DND-41 (cell line): ENCODE measurements at places on chromosomes 1 and 21.

- H3K27ac ChIP-seq, result peak within 1 kb of the TSS; percentile 92
- H3K4me3 ChIP-seq, result peak within 1 kb of the TSS; percentile 69
- H3K27me3 ChIP-seq, result no peaks in the 10 kb centered on the region
- peaks cover 7% of the 10 kb centered on the region for H3K36me3 ChIP-seq
- peak; percentile 91 for DNase-seq
Observed at GRCh38 chr1:27671964-27672749, at the start of gene IFI6. Gene IFI6, minus strand, starts transcription at chr1:27672192. Its CDS starts 2,878 bp downstream, at chr1:27669314.

DNA sequence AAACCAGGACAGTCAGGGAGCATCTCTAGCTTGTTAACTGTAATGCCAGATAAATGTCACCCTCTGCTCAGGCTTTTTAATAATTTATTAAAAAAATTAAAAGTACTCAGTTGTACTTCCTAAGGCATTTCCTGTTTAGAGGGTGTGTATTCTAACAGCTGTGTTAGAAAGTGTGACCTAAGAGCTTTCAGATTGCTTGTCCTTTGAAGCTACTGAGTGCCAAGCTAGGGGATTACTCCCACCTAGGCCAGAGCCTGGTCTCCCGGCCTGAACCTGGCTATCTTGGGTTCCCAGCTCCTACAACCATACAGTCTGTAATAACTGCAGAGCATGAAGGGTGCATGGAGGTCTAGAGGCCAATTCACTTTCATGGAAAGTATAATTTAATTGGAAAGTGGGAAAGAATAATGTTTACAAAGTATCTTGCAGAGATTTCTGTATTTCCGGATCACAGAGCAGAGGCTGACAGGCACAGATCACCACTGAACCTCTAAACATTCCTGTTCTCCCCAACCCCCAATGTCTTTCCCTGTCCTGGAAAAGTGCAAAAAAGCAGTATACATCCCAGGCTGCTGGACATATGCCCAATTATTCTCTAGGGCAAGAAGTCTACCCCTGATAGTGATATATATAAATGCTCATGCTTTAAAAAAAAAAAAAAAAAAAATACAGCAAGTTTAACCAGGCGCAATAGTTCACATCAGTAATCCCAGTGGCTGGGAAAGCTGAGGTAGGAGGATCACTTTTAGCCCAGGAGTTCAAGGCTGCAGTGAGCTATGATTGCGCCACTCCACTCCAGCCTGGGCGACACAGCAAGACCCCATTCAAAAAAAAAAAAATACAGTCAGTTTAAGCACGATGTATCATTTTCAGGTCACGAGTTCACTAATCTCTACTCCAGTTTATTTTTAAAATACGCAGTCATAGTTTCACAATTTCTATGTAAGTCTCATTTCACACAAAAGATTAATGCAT, 36.7 kb upstream of the RAP1A start:
- DNase-seq, result no peak
- no peaks in the 10 kb centered on the region for H3K36me3 ChIP-seq
- H3K27me3 ChIP-seq, result peaks cover 31% of the 10 kb centered on the region
- H3K27ac ChIP-seq, result no peak overlapping the region
- H3K4me3 ChIP-seq, result no peak overlapping the region
- no peaks in the 10 kb centered on the region for H3K4me1 ChIP-seq

- no peak overlapping the region for H3K27ac ChIP-seq
- H3K4me3 ChIP-seq, result no peak overlapping the region
- DNase-seq, result no peak
Observed at GRCh38 chr1:205028924-205029323, 14.1 kb upstream of the CNTN2 start.

GRCh38 chr1:236837115-236837514, 42.0 kb downstream of the MTR start:
- H3K27me3 ChIP-seq, result no peaks in the 10 kb centered on the region
- peaks cover 92% of the 10 kb centered on the region for H3K36me3 ChIP-seq
- DNase-seq, result no peak
- no peak overlapping the region for H3K27ac ChIP-seq
- no peaks in the 10 kb centered on the region for H3K4me1 ChIP-seq
- no peak overlapping the region for H3K4me3 ChIP-seq

DNA sequence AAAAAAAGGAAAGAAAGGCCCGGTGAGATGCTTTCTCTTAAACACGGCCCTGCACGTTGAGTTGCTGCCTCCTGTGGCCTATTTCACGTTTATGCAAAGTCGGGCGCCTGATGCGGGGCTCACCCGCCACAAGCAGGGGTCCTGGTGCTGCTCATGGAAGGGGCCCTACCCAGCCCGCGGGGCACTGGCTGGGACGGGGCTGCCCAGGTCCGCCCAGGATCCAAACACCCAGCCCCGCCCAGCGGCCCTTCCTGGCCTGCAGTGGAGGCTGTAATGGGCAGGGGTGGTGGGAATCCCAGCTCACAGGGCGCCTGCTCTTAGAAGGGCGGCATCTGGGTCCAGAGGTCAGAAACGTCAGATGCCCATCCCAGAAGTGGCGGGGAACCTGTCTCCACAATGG, 1.6 kb downstream of the COL6A2 start:
- DNase-seq, result no peak
- H3K36me3 ChIP-seq, result no peaks in the 10 kb centered on the region
- no peaks in the 10 kb centered on the region for H3K27me3 ChIP-seq
- H3K4me1 ChIP-seq, result no peaks in the 10 kb centered on the region
- H3K4me3 ChIP-seq, result no peak overlapping the region

- no peak overlapping the region for H3K4me3 ChIP-seq
- no peak for DNase-seq
- no peaks in the 10 kb centered on the region for H3K4me1 ChIP-seq
- H3K27ac ChIP-seq, result no peak overlapping the region
- no peaks in the 10 kb centered on the region for H3K27me3 ChIP-seq
Observed at GRCh38 chr21:43020177-43020576, 45.8 kb downstream of the PKNOX1 start.

DNA sequence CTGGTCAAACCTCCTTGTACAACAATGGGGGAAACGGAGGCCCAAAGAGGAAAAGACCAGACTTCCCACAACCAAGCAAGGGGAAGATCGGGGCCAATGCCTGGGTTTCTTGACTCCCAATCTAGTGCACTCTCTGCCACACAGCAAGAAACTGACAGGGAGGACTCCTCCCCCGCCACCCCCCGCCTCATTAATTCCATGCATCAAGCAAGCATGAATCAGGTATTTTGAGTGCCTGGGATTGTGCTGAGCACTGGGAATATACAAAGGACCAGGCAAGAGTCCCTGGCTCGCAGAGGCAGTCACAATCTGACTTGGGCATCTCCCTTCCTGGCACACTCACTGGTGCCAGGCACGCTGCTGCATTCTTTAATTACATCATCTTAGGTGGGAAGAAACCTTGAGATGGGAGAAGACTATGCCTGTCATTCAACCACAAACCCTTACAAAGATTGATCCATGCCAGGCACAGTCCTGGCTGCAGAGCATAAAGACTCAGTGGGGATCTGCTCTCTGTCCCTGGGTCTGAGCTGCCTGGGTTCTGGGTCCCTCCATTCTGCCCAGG, 4.4 kb upstream of the KCNC4 start:
- H3K27ac ChIP-seq, result no peak overlapping the region
- H3K36me3 ChIP-seq, result no peaks in the 10 kb centered on the region
- H3K4me1 ChIP-seq, result peaks cover 22% of the 10 kb centered on the region
- DNase-seq, result no peak
- no peaks in the 10 kb centered on the region for H3K27me3 ChIP-seq

GRCh38 chr1:76268341-76268740, 193.8 kb downstream of the ST6GALNAC3 start:
- no peaks in the 10 kb centered on the region for H3K36me3 ChIP-seq
- DNase-seq, result no peak
- no peak overlapping the region; the same call in 1 of the 2 replicates for H3K27ac ChIP-seq
- peaks cover 19% of the 10 kb centered on the region for H3K4me1 ChIP-seq
- H3K27me3 ChIP-seq, result no peaks in the 10 kb centered on the region

- no peak for DNase-seq
- no peak overlapping the region for H3K4me3 ChIP-seq
- H3K36me3 ChIP-seq, result peaks cover 40% of the 10 kb centered on the region
- no peaks in the 10 kb centered on the region for H3K27me3 ChIP-seq
- peaks cover 32% of the 10 kb centered on the region for H3K4me1 ChIP-seq
- no peak overlapping the region for H3K27ac ChIP-seq
Observed at GRCh38 chr1:203645996-203646395, 19.4 kb downstream of the ATP2B4 start.

DNA sequence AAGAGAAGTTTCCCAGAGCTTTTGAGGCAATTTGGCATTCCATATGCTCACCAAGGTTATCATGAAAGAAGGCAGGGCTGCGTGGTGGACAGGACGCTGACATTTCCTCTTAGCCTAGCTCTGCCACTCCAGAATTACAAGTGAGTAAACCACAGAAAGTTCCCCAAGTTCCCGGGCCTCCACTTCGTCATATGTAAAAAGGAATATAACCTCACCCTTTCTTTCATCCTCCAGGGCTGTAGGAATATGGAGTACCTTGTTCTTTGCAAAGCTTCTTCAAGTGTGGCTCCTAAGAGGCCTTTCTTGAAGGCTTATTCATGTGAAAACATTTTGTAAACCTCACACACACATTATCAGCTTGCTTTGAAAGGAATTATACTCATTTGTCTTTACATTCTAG, 210.2 kb downstream of the GREM2 start:
- H3K4me1 ChIP-seq, result no peaks in the 10 kb centered on the region
- no peak for DNase-seq
- no peak overlapping the region for H3K27ac ChIP-seq
- no peak overlapping the region for H3K4me3 ChIP-seq

- H3K4me3 ChIP-seq, result no peak overlapping the region
- H3K4me1 ChIP-seq, result no peaks in the 10 kb centered on the region
- H3K27ac ChIP-seq, result no peak overlapping the region
- H3K36me3 ChIP-seq, result no peaks in the 10 kb centered on the region
Observed at GRCh38 chr1:153392258-153392657, 1.4 kb upstream of the S100A8 start.

- H3K4me1 ChIP-seq, result no peaks in the 10 kb centered on the region
- no peaks in the 10 kb centered on the region for H3K36me3 ChIP-seq
- no peaks in the 10 kb centered on the region for H3K27me3 ChIP-seq
- no peak overlapping the region for H3K27ac ChIP-seq
- H3K4me3 ChIP-seq, result no peak overlapping the region
Observed at GRCh38 chr1:77319036-77319705, 37.4 kb downstream of the AK5 start.

GRCh38 chr1:15618077-15618654, 908 bp downstream of the DDI2 start:
- H3K4me1 ChIP-seq, result peaks cover 49% of the 10 kb centered on the region
- peak overlapping the region; percentile 76 for H3K27ac ChIP-seq
- no peak for DNase-seq
- peaks cover 16% of the 10 kb centered on the region for H3K36me3 ChIP-seq
- H3K27me3 ChIP-seq, result no peaks in the 10 kb centered on the region

GRCh38 chr1:61051719-61052394, 30.5 kb upstream of the NFIA start:
- H3K4me3 ChIP-seq, result no peak overlapping the region
- no peaks in the 10 kb centered on the region for H3K27me3 ChIP-seq
- H3K4me1 ChIP-seq, result no peaks in the 10 kb centered on the region
